ENCODE measurements at places on chromosomes 12 and 14.

DNA sequence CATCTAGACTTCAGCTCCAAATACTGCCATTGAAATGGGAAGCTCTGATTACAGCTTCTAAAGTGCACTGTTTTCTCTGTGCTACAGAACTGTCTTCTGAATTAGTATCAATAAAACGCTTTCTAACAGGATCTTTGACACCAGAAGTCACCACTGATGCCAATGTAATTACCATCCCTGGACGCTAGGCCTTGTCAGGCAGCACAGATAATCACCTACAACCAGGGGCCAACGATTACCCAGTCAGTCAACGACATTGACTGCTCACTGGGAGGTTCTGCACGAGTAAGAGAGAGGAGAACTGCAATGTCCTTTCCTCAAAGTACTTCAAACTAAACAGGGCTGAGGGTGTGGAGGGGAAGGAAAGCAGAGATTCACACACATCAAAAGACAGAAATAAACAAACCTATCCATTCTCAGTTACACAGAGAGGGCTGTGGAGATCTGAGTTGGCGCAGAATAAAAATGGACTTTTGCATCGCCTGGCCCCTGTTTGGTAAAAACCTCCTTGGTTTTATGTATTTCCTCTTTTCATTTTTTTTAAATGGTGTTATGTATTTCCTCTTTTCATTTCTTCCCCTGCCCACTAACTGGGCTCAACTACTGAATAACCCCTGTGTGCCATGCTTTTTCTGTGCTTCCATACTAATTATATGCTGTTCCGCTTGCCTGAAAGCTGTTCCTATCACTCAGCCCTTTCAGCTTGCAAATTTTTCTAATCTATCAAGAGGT is 492.2 kb downstream of the APAF1 start:
- no peak for DNase-seq

DNA sequence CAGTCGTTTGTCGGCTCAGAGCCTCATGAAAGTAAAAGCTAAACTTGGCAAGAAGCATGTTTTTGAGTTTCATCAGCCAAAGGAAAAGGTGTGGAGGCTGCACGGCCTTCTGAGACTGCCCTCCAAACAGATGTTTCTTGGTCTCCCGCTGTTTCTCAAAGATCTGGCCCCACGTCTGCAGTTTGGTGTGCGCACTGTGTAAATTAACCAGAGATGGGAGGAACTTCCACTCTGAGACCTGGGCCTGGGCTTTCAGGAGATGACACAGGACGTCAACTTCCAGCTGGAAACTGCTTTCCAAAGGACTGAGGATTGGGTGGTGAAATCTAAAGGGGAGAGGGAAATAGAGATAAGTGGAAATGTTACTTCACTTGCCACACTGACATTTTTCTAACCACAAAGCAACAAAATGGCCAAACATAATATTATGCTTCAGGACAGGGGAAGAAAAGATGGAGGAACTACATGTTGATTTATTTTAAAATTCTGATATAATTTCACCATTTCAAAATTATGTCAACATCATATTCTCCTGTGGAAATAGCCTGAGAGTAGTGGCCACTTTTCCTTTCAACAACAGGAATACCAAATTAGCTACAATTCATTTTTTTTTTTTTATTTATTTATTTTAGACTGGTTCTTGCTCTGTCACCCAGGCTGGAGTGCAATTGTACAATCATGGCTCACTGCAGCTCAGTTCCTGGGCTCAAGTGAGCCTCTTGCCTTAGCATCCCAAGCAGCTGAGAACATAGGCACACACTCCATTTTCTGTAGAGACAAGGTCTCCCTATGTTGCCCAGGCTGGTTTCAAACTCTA is 27.6 kb downstream of the KICS2 start:
- DNase-seq, result no peak

DNA sequence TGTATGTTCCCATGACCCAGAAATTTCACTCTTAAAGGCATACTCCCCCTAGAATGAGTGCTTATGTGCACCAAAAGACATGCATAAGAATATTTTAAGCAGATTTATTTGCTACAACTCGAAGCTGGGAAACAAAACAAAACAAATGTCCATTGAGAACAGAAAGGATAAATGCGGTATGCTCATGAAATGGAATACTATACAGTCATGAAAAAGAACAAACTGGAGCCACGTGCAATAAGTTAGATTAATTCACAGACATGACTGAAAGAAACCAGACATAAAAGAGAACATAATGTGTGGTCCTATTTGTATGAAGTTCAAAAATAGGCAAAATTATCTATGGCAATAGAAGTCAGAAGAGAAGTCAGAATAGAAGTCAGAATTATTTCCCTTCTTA is 69.9 kb downstream of the TBX3 start:
- DNase-seq, result no peak

DNA sequence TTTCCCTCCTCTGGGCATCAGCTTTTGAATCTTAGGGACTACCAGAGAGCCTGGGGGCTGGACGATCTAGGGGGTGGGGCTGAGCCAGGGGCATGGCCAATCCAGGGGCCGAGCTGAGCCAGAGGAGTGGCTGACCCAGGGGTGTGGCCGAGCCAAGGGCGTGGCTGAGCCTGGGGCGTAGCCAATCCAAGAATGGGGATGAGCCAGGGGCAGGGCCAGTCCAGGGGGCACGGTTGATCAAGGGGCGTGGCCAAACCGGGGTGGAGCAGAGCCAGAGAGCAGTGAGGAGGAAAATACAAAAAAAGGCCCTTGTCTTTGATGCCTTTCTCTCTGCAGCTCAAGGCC is 219.3 kb upstream of the NOS1 start:
- peak; percentile 28 for DNase-seq

- DNase-seq, result peak; percentile 82
Measured at GRCh38 chr12:6062757-6063735, 61.4 kb downstream of the VWF start.
